ENCODE measurements at places on chromosomes 6 and 20. TPM values are rescaled to one million over a fixed set of nuclear protein-coding genes. Genes with fewer than 3 reads are reported as not detected.

DNA sequence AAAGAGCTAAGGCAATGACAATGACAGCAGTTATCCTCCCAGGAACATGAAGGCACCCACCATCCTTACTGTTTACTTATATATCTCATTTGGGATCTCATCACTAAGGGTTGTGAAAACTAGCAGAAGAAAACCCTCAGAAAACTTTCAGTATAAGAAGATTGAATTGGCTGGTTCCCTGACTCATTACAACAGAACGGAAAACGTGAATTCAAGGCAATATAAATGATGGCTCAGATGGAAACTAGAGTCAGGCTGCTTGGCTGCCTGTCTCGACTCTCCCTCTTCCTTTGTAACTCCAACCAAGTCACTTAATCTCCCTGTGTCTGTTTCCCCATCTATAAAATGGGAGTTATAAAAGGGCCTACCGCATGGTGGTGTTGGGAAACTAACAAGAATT, 387.1 kb upstream of the JARID2 start:
- H3K27ac ChIP-seq = no peak overlapping the region
- no peak overlapping the region for H3K4me3 ChIP-seq
- H3K27me3 ChIP-seq = no peaks in the 10 kb centered on the region
- H3K4me1 ChIP-seq = 0 out of 2 replicates have a peak, but pooled peaks cover 2% of the 10 kb centered on the region
- DNase-seq = no peak

GRCh38 chr20:37413379-37413778, 67.4 kb downstream of the SRC start:
- no peaks in the 10 kb centered on the region for H3K36me3 ChIP-seq
- no peaks in the 10 kb centered on the region for H3K4me1 ChIP-seq
- H3K4me3 ChIP-seq = no peak overlapping the region
- H3K27me3 ChIP-seq = peaks cover 66% of the 10 kb centered on the region

DNA sequence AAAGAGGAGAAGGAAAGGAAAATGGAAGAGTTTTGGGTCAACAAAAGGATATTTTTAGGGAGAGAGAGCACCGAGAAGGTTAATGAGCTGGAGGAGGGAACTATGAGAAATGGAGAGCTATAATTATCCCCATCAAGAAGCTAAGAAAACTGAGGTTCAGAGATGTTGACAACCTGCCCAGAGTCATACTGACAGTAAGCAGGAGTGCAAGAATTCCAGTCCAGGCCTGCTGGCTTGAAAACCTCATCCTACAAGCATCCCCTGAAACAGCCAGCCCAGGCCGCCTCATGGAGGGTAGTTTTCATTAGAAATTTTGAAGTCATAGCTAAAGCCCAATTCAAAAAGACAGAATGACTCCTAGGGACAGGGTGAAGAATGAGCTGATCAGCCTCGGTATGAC, 172.1 kb upstream of the LRFN2 start:
- H3K4me3 ChIP-seq = no peak overlapping the region
- no peaks in the 10 kb centered on the region for H3K27me3 ChIP-seq
- no peaks in the 10 kb centered on the region for H3K4me1 ChIP-seq
- DNase-seq = no peak
- H3K36me3 ChIP-seq = no peaks in the 10 kb centered on the region

DNA sequence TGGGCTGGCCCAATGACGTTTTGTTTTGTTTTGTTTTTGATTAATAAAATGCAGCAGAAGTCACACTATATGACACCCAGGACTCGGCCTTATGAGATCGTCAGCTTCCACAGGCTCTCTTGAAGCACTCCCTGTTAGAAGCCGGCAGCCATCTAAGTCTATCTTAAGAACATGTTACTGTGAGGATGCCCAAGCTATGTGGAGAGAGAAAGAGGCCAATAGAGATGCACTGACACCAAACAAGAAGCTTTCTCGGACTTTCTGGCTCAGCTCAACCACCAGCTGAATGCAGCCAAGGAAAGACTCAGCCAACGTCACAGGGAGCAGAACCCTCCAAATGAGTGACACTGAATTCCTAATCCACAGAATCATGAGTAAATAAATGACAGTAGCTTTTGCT, 14.0 kb downstream of the SGK1 start:
- H3K4me3 ChIP-seq = no peak overlapping the region
- peaks cover 4% of the 10 kb centered on the region for H3K4me1 ChIP-seq
- no peaks in the 10 kb centered on the region for H3K27me3 ChIP-seq
- H3K36me3 ChIP-seq = no peaks in the 10 kb centered on the region

The SRC gene
- total RNA-seq = 6.7 TPM

The MATN4 gene
- not detected for total RNA-seq

DNA sequence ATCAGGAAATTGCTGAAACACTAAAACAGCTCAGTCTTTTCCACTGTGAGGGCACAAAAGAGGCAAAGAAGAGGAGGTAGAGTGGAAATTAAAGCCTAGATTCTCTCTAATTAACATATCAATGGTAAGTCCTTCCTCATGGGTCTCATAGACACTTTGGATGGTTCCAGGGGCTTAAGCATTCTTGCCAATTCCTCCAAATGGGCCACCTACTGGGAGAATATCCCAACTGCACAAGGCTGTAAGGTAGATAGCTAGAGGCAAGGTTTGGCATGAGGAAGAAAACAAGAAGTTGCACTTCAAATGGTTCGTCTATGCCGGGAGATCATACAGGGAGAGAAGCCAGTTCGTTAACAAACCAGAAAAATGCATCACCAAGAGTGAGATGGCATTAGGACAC, 107.6 kb upstream of the KHDRBS2 start:
- no peak overlapping the region for H3K4me3 ChIP-seq
- DNase-seq = no peak
- H3K27me3 ChIP-seq = no peaks in the 10 kb centered on the region
- H3K27ac ChIP-seq = no peak overlapping the region
- no peaks in the 10 kb centered on the region for H3K36me3 ChIP-seq

GRCh38 chr20:36179170-36179945, 24.8 kb downstream of the EPB41L1 start:
- H3K27me3 ChIP-seq = no peaks in the 10 kb centered on the region
- no peak for DNase-seq
- H3K27ac ChIP-seq = no peak overlapping the region

DNA sequence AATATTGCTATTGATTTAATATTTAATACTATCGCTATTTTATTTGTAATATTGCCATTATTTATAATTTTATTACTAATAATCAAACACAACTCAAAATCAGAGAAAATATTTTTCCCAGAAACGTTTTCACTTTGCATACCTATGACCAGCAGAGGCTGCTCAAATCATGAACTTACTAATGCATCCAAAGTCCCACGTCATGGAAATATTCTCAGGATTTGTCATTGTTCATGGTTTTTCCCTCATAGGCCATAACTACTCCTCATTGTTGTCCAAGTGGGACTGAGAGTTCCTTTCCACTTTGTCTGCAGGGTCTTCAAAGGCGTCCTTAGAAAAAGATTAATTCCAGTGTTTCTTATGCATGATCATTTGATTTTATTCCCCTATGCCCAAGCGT, 344.8 kb downstream of the THBS2 start:
- DNase-seq = peak; percentile 75
- H3K27me3 ChIP-seq = no peaks in the 10 kb centered on the region
- no peak overlapping the region for H3K4me3 ChIP-seq
- no peak overlapping the region for H3K27ac ChIP-seq
- H3K4me1 ChIP-seq = no peaks in the 10 kb centered on the region

The ECHDC1 gene
- total RNA-seq = 114 TPM

GRCh38 chr6:113359155-113360140, 497.7 kb upstream of the MARCKS start:
- H3K36me3 ChIP-seq = no peaks in the 10 kb centered on the region
- no peaks in the 10 kb centered on the region for H3K27me3 ChIP-seq
- H3K4me3 ChIP-seq = no peak overlapping the region
- H3K4me1 ChIP-seq = peaks cover 23% of the 10 kb centered on the region

DNA sequence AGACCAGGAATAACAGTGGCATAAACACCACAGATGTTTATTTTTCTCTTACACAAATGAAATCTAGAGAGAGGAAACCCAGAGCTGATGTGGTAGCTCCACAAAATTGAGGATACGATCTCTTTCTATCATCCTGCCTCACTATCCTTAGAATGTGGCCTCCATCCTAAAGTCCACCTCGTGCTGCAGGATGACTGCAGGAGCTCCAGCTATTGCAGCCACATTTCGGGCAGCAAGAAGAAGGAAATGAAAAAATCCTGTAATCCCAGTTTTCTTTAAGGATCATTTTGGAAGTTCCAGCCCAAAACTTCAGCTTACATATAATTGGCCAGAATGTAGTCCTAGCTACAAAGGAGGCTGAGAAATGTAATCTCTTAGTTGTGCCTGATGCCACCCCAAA, 41.2 kb upstream of the ARFGEF2 start:
- no peaks in the 10 kb centered on the region for H3K4me1 ChIP-seq
- H3K4me3 ChIP-seq = no peak overlapping the region
- peaks cover 6% of the 10 kb centered on the region for H3K27me3 ChIP-seq
- DNase-seq = no peak
- no peaks in the 10 kb centered on the region for H3K36me3 ChIP-seq

DNA sequence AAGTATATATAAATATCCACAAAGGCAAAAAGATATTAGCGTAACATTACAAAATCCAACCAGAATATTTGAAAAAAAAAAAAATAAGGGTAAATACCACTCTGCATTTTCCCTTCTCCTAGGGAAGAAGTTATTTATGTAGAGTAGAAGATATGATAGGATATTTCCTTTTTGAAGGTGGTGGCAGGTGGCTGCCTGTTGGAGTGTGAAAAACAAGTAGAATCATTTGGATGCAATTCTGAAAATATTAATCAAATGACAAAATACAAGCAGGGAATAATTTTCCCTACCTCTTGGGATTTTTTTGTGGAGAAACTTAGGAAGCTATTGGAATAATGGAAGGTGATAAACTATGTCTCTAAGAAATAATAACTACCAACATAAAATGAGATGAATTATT, 62.5 kb upstream of the OGFRL1 start:
- H3K4me1 ChIP-seq = peaks cover 4% of the 10 kb centered on the region
- no peak overlapping the region for H3K27ac ChIP-seq
- no peak for DNase-seq

The SASH1 gene
- 16.5 TPM for total RNA-seq

GRCh38 chr6:121451250-121451649, 15.8 kb downstream of the GJA1 start:
- H3K27ac ChIP-seq = no peak overlapping the region
- H3K36me3 ChIP-seq = peaks cover 20% of the 10 kb centered on the region
- H3K27me3 ChIP-seq = no peaks in the 10 kb centered on the region

DNA sequence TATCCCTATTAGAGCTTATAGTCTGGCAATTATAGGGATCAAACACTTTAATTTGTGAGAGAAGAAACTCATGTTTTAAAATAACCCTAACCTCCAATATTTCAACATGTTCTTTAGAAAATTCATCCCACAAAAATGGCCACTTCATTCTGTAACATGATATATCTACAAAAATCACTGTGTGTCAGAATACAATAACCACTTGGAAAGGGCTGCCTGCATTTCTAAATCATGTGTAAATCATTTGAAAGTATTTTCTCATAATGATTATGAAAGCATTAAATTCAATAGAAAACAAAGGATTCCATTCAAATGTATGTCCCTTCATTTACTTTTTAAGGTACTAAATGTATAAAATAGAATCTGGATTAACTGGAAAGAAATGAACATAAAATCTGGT, 101.4 kb upstream of the NHSL1 start:
- H3K36me3 ChIP-seq = no peaks in the 10 kb centered on the region
- H3K4me1 ChIP-seq = peaks cover 6% of the 10 kb centered on the region
- H3K27ac ChIP-seq = no peak overlapping the region
- no peak overlapping the region for H3K4me3 ChIP-seq

The SIRPD gene
- not detected for total RNA-seq

DNA sequence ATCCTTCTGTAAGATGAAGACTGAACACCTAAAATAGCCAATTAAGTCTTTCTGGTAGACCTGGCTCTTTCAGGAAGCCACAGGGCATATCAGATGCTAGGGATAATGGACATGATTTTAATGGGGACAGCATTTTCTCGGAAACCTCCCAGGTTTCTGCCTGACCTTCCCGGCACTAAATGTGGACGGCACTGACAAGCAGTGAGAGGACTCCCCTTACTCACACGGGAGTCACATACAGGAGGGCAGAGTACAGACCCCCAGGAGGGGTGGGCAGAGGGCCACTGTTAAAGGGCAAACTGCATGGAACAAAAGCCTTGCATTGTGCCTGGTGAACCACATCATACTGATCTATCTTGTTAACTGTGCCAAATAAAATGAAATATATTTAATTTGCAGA, 19.9 kb downstream of the PSMG4 start:
- H3K36me3 ChIP-seq = peaks cover 5% of the 10 kb centered on the region
- H3K27ac ChIP-seq = no peak overlapping the region
- peaks cover 18% of the 10 kb centered on the region for H3K4me1 ChIP-seq
- DNase-seq = no peak
- H3K4me3 ChIP-seq = no peak overlapping the region

The EMILIN3 gene
- total RNA-seq = under 0.01 TPM

DNA sequence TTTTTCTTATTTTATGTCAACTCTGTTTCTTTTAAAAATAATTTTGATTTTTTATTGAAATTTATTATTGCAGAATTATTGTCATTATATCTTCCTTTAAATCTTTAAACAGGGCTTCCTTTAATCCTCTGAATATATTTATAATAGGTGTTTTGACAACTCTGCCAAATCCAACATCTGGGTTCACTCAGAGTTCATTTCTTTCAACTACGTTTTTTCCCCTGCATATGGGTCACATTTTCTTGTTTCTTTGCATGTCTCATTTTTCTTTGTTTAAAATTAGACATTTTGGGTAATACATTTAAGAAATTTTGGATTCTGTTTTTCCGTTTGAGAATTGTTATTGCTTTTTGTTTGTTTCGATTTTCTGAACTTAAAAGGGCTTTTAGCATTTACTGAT, 655.1 kb upstream of the CITED2 start:
- no peaks in the 10 kb centered on the region for H3K27me3 ChIP-seq
- DNase-seq = no peak
- no peaks in the 10 kb centered on the region for H3K36me3 ChIP-seq
- no peak overlapping the region for H3K4me3 ChIP-seq

GRCh38 chr6:134173936-134174671, 121.7 kb upstream of the SLC2A12 start:
- H3K4me3 ChIP-seq = peak overlapping the region; percentile 62
- peak overlapping the region; percentile 76 for H3K27ac ChIP-seq
- peaks cover 44% of the 10 kb centered on the region for H3K36me3 ChIP-seq
- no peaks in the 10 kb centered on the region for H3K27me3 ChIP-seq
- peaks cover 11% of the 10 kb centered on the region for H3K4me1 ChIP-seq

Measured in IMR-90 (cell line).